Stimulated activated CD4-positive, alpha-beta T cell treated with anti-CD3 and anti-CD28 coated beads, TNF-alpha, amount 100 ng/mL, for 48 hours (primary cell): ENCODE measurements at places on chromosomes 12 and 14.

DNA sequence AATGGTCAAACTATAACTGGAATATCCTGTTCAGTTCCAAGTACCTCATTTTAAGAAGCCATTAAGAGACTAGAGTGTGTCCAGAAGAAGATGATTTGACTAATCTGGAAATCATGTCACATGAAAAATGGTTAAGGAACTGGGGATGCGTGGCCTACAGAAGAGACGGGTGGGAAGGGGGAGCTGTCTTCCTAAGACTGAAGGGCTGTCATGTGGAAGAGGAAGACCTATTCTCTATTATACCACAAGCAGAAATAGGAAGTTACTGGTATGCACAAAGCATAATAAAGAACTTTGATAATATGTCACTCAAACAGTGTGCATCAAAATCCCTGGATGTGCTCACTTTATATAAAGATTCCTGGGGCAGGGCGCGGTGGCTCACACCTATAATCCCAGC, 50.3 kb downstream of the HECTD4 start:
- DNase-seq = no peak

GRCh38 chr12:57341275-57341990, 89.4 kb downstream of the R3HDM2 start:
- no peak for DNase-seq

DNA sequence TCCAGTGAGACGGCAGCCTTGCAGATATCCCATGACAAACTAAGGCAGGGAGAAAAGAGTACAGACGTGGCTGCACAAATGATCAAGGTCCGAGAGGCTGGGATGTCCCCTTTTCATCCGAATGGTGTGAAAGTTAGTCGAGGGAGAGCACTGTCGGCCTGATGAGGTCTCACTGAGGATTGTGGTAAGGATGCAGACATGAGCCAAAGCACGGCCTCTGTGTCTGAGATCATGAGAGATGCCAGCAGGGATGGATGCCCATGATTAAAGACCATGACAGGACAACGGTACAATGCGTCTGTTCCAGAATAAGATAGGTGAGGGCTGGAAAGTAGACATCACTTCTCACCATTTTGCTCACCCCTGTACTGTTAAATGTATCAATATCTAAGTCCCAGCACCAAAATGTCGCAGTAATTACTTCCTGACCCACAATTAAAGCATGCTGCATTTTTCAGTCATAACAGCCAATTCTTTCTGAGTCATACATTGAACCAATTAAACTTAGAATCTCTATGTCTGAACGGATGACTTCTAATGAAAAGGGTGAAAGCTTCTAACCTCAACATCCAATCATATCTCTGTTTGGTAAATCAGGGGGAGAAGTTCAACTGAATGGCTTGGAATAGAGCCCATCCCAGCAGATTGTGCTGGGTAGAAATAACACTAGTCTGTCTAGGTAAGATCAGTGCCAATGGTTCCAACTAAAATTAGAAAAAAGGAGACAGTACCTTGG, 249.6 kb upstream of the SOX5 start:
- DNase-seq = no peak

DNA sequence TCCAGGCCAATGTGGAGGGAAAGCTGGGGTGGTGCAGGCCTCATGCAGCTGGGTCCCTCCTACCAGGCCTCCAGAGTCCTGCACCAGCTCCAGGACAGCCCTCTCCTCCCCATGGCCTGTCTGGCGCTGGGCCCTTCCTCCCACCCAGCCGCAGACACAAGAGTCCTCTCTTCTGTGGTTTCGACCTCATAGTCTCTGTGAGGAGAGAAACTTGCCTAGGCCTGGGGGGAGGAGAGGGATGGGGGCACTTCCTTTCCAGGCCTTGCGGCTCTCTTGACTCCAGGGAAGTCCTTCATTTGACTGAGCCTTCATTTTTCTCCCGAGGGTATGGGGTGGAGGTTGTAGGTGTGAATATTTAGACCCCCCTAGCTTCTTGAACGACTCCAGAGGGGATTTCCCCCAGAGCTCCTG, 2.3 kb downstream of the MMP14 start:
- DNase-seq = no peak

DNA sequence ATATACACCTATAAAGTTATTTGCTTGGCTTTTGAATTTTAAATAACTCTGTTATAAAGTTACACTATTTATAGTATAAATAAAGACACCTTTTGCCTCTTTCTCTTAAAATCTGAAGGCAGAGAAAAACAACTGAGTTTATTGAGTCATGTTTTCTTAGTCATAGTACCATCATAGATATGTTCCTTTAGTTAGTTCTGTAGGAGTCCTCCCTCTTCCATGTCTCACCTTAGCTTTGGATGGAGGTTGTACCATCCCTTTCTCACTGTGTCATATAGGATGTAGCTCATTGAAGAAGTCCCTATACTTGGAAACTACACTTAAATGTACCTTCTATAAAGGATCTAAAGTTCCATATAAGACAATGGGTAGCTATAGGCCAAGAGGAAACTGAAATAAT, 39.7 kb upstream of the TSPAN8 start:
- no peak for DNase-seq

- DNase-seq = no peak
Observed at GRCh38 chr12:114213055-114213581, 192.8 kb downstream of the TBX5 start.

DNA sequence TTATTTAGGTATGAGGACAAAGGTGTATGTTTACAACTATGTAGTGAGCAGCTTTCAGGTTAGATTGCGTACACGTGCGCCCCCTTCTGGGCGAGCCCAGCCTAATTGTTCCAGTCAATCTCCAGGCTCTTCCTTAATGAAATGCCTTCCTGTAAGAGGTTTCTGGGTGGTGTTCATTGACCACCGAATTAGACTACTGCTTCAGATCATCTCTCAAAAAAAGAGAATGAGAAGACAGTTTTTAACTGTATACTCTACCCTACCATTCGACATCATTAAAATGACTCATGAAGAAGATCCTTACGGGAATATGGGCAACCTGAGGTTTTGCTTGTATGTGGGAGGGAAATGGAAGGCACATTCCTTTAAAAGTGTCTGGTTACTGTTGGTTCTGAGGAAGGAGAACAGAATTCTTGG, 2.1 kb downstream of the LUM start:
- DNase-seq = peak; percentile 26

DNA sequence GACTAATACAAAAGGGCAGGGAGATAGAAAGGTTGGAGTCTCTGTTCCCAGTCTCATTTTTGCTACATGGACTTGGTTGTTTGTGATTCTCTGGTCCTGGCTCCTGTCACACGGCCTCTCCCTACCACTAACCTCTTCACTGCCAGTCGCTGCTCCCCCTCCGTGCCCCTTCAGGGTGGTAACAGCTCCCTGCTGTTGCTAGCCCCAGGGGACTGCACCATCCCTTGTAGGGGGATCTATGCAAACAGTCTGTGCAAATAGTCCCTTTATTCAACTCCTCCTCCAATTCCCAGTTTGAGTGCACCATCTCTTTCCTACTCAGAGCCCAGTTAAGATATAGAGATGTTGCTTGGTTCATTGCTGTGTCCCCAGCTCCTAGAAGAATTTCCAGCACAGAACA, 51.1 kb downstream of the CCDC60 start:
- no peak for DNase-seq

DNA sequence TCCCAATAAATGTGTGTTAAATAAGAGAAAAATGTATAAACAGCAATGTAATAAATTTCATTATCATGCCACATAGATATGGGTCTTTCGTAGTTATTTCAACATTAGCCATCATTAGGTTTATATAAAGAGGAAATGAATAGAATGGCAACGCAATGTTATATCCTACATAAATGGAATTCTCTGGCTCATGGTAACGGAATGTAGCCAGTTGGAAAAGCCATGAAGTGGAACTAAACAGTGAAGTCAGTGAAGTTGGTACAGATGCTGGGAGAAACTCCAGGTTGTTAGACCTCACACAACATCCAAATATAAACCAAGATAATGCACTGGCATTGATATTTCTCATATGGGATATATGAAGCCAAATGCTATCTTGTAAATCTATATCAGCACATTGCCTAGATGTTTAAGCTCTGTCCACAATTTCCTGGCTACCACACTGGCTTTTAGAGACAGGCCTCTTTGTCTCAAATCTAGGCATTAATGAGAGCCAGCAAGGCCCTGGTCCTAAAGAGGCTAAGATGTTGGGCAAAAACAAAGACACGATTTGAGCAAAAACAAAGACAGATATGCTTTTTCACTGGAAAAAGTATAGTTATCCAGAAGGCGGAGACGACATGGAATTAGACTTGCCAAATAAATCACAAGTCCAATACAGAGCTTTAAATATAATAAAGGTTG, 861.0 kb downstream of the RPS29 start:
- no peak for DNase-seq

GRCh38 chr14:36068777-36069534, 107.6 kb downstream of the PTCSC3 start:
- no peak for DNase-seq

- DNase-seq = no peak
Observed at GRCh38 chr12:43291516-43291915, 260.5 kb downstream of the ADAMTS20 start.

GRCh38 chr12:44248436-44248835, 412.6 kb downstream of the TMEM117 start:
- DNase-seq = no peak

DNA sequence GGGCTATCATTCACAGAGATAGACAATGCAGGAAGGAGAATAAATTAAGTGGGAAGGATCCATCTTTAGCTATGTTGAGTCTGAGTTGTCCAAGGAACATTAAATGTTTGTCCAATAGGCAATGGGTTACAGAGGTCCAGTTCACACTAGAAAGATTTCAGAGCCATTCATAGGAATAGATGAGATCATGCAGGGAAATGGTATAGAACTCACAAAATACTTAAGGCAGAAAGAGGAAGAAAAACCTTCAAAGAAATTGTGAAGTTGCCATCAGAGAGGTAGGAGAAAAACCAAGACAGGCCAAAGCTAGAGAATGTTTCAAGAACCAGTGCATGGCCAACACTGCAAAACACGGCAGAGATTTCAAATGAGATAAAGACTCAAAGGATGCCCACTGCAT, 94.1 kb downstream of the PHLDA1 start:
- no peak for DNase-seq

DNA sequence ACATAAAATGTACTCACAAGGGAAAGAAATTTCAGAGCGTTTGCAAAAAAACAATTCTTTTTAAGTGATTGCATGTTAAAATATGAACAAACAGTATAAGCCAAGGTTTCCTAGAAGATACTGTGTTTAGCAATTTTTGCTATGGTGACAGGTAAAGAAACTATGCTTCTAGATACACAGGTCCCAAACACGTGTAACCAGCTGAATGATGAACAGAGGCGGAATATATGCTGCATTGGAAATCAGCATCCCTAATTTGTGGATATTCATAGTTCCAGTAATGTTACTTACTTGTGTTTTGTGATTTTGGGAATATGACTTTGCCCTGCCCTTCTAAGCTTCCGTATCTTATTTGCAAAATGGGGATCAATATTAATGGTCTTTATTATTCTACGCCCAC, 326.3 kb upstream of the DIO2 start:
- no peak for DNase-seq

DNA sequence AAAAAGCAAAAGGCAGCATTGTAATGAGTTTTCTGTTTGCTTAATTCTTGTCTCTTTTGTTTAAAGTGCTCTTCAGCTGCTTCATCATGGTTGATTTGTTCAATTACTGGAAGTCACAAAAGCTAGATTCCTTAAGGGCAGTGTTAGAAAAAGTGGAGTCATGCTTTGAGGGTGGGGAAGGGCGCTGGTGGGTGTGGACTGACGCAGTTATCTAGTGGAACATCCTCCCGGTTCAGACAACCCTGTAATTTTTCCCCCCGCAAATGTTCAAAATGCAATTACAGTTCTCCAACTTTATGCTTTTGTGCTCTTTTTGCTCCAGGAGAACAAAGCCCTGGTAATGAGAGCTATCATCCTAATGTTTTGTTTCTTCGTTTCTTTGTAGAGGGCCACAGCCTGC, 2.1 kb downstream of the AKAP6 start:
- no peak for DNase-seq

GRCh38 chr12:78457938-78458337, 406.6 kb upstream of the SYT1 start:
- no peak for DNase-seq

- DNase-seq = no peak
Observed at GRCh38 chr12:92359581-92360209, 214.0 kb upstream of the BTG1 start.

DNA sequence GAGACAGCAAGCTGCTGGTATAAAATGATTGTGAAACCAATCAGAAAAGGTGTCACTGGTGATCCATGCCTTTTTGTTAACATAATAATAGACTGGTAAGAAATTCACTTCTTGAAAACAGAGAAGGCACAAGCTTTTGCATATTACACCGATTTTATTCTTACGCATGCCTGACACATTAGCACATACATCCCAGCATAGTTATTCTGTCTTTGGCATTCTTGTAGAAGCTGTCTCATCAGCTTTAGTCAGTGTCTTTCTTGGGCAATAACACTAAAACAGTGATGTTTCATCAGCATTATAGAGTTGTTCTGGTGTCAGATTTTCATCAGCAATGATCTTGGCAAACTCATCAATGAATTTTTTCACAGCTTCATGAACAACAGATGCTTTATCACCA, 283.4 kb upstream of the TMTC1 start:
- no peak for DNase-seq

DNA sequence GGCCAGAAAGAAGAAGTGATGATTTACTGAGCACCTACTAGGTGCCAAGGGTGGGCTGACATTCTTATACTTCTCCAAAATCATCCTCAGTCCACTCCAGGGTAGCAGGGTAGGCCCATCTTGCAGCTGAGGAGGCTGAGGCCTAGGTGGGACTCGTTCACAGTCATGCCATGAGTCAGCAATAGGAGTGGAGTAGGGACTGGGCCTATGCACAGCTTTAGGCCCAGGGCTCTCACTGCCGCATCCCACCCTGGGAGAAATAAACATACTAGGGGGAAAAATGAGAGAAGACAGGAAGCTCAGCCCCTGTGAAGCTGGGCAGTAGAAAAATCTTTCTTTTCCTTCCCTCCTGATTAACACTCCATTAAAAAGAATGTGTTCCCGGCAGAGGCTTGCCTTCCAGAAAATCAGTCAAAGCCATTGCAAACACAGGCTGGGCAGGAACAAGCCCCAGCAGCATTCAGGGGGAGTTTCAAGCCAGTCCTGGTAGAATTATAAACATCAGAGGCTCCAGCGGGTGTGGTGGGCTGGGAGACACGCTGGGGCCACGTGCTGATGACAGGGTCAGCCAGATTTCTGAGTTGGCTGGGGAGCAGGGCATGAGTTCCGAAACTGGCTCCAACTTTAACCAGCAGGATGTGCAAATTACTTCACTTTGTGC, 1.8 kb downstream of the HSPB8 start:
- DNase-seq = no peak

GRCh38 chr12:52461693-52462092, 9.7 kb upstream of the KRT6B start:
- no peak for DNase-seq

DNA sequence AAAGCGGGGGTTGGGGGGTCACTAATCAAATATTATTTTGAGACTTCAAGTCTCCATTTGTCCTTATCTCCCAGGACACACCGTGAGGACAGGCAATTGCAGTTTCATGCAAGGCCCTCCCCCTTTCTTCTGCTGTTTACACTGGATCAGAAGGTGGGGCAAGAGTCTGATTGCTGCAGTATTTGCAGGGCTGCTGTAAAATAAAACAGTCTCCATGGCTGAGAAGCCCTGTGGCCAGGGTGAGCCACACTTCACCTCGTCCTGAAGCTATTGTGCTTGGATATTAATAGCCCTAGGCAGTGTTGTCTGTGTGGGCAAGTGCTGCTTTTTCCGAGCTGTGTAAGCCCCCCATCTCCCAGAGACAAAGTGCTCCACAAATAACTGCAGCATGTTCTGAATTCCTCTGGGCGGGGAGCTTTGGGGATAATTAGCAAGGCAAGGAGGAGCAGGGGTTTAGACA, 187.4 kb upstream of the NTF3 start:
- no peak for DNase-seq

GRCh38 chr12:69708649-69709048, 9.5 kb upstream of the BEST3 start:
- DNase-seq = no peak
